ENCODE measurements at places on chromosomes 4 and X. TPM values are rescaled to one million over a fixed set of nuclear protein-coding genes. Genes with fewer than 3 reads are reported as not detected.

Gene GRIA2
- total RNA-seq: 492 TPM

Gene CDX4
- not detected for total RNA-seq

GRCh38 chr4:63348735-63349673, 1060.2 kb downstream of the TECRL start:
- DNase-seq: no peak

DNA sequence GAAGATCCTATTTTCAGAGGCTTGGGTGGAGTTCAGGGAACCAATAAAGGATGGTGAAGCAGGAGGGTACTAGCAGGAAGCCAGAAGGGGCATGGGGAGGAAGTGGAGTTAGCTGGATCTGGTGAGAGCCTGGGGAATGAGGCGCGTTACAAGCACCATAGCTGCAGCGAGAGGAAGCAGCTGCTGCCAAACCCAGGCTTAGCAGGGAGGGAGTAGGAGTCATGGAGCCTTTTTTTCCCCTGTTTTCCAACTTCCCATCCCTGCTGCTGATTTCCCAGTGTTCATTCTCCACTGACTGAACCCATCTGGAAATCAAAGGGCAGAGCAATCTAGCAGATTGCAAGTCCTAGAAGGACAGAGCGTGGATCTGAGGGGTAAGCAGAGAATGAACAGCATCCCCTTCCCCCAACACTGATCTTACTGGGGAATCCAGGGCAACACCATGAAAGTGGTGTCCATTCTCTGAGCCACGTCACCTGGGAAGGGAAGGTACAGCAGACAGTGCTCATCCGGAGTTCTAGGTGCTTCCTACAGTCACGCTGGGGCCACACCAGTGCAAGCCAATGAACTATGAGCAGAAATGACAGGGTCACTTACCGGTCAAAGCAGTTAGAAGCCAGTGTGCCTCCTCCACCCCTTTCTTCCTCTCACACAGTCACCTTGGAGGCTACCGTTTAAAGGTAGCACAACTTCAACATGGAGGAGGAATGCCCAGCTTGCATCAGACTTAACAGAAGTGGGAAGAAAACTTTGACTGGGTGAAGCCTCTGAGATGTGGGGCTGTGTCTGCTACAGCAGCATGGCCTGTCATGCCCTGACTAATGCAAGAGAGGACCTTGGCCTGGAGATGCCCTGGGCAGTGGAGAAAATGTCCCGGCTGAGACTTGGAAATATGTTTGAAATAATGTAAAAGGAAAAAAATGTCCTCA, 36.7 kb downstream of the SMIM20 start:
- no peak for DNase-seq

- no peak for DNase-seq
Measured at GRCh38 chr4:128844931-128845330, 35.4 kb downstream of the JADE1 start.

All from cerebellum (tissue), 4 donors.